Ecto neural progenitor cell (in vitro differentiated cells): ENCODE measurements at places on chromosomes 7 and 10.

GRCh38 chr10:63042256-63042655 lies 90.9 kb upstream of the NRBF2 start:
- no peak for DNase-seq

DNA sequence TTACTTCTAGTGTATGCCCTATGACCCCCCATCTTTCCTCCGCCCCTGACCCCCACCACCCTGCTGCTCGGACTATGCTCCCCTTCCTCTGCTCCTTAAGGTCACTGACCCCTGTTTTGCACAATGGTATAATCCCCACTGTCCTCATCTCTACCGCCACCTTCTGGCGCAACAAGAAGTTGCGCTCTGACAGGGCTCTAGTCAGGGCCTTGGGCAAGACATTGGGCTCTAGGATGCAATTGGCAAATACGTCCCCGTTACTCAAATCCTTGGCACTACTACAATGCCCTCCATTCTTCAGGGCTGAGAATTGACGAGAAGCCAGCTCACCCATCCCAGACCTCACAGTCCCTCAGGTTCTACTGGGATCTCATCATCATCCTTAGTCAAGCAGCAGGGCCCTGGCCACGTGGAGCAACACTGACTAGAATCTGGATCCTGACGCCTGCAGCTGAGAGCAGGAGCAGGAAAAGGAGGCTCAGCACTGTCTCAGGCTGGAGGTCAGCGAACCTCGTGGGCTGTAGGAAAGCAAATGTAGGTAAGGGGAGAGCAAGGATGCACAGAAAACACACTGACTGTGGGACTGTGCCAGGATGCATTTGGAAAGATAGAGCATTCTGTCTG lies 10.6 kb downstream of the LRIT2 start:
- peak; percentile 66 for DNase-seq

DNA sequence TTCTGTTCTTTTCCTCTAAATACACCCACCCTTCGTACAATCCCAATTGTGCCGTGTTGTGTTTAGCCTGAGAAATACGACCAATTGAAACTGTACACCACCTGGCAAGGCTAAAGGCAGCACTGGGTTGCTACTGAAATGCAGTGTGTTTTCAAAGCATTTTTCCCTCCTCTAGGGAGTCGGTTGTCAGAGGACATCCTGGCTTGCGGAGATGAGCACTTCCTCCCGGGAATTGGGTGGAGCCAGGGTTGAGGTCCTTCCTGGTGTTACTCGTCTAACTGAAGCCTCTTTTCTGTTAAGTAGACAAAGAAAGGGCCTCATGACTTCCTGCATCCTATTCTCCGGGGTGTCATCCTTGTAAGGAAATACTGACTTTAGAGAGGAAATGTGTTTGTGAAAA lies 133.5 kb downstream of the MTPAP start:
- DNase-seq, result no peak

GRCh38 chr7:142108728-142109505 lies 2.6 kb upstream of the MGAM2 start:
- DNase-seq, result no peak
